ENCODE measurements at places on chromosomes 5 and 9.

DNA sequence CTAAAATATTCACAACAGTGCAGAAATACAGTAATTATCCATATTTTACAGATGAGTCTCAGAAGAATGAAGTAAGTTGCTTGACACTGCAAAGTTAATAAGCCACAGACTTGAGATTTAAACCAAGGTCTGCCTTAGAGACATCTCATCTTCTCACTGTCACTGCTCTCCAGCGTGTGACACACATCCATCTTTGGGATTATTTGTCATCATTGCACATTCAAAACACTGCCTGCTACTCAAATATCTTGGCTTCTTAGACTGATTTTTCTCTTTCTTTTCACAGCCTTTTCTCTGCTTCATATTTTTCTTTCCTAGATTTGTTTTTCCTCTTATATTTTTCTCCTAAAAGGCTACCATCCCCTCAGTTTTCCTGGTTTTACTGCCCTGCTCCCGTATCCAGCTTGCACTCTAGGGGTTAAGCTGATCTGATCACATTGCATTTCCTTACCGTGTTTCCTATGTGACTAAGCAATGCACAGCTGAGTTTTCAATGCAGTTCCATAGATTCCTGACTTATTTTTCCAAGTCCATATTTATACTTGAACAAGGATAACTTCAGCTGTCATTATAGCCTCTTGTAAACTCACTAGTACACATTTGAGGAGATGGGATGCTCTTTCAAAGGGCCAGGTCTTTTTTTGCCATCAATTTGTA, 353.0 kb downstream of the PLK2 start:
- DNase-seq = no peak

DNA sequence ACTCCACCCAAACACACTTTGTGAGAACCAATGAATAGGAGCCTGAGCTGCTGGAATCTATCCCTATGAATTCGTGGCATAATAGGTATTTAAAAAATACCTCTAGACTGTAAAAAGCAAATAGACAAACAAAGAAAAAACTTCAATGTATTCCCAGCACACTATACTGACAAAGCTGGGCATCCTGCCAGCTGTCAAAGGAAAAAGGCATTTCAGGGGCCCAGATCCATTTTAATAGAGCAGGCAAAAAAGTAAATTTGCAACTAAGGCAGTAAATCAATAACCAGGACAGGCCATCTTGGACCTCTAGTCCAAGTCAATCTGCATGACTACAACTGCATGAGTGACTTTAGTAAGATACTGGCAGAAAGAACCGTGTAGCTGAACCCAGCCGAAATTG, 25.6 kb upstream of the LARP1 start:
- no peak for DNase-seq

DNA sequence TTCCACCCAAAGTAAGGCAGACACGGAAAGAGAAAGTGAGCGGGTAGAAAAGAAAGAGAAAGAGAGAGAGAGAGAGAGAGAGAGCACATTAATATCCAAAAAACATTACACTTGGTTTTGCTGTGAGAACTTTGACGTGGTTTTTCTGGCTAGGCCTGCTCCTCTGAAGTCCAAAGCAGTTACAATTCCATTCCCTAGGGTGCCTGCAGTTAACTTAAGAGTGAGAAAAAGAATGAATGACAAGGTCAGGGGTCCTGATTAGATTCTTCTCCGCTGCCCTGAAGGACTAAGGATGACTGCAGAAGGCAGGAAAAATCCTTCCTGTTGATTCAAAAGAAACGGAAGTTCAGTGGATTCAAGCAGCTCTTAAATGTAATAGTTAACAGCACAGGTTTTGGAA, 589.8 kb downstream of the PRELID2 start:
- no peak for DNase-seq

GRCh38 chr5:72182686-72183085, 75.4 kb downstream of the MAP1B start:
- DNase-seq = no peak

GRCh38 chr5:36357391-36357975, 55.8 kb upstream of the RANBP3L start:
- peak; percentile 91 for DNase-seq

DNA sequence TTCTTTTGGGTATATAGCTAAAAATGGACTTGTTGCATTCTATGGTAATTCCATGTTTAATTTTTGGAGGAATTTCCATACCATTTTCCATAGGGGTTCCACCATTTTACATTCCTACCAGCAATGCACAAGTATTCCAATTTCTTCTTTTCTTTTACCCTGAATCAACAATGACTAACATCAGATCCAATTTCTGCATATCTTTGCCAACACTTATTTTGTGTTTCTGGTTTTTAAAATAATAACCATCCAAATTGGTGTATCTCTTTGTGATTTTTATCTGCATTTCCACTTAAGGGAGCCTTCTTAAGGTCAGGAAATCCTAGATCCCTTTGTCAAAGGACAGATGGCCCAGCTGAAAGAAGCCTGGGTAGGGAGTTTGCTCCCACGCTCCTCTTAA, 29.5 kb upstream of the SMU1 start:
- DNase-seq = peak; percentile 49

- peak; percentile 88 for DNase-seq
Observed at GRCh38 chr5:124342027-124342471, 404.4 kb downstream of the ZNF608 start.

DNA sequence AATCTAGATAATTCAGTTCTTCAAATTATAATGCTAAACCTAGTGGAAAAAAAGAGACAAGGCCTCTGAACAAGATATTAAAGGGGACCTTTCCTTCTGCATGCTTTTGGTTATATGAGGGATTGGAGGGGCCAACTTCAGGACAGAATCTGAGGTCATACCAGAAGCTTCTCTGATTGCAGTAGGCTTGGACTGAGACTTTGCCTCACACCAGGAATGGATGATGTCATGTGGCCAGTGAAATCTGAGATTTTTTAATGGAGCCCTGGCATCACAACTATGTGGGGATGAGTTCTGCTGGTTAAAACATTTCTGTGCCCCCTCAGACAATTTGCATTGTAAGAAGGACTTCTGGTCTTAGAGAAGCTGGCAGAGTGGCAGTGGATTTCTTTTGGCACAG, 88.6 kb downstream of the ANGPTL2 start:
- peak; percentile 40 for DNase-seq

GRCh38 chr9:125467116-125467740, 205.6 kb downstream of the GAPVD1 start:
- no peak for DNase-seq

- peak; percentile 54 for DNase-seq
Observed at GRCh38 chr9:131366761-131367401, 27.0 kb upstream of the PRRC2B start.

DNA sequence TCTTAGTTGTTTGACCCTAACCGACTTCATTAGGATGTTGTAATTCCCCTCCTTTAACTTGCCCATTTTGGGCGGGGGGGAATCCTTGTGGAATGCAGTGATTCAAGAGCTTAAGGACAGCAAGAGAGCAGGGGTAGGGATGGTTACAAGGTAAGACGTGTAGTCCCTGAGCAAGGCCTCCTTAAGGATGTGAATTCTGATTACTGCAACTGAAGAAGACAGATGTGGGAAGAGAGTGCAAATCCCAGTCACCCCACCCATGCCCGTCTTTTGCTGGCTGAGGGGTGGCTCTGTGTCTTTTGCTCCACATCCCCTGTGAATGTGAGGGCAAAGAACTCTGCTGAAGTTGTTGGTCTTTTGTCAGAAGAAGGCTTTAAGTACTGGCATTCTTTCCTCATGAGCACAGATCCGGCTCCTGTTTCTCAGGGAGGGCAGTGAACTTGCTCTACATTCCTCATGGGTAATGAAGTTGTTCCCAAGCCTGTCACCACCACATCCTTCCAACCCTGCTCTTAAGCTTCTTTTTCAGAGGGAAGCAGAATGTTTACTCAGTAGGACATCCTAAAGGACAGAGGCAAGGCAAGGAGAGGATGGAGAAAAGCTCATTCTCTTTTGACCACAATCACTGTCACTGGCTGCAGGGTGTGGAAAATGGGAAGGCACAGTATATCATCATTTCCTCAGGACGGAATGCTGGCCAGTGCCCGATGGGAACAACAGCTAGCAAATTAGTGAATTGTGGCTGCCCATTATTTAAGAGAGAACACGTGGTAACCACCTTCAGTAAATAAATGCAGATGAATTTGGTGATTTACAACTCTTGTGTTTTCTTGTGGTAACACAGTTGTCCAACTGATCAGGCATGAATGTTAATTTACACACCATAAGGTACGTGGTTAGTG, 61.5 kb downstream of the RAI14 start:
- DNase-seq = peak; percentile 98

DNA sequence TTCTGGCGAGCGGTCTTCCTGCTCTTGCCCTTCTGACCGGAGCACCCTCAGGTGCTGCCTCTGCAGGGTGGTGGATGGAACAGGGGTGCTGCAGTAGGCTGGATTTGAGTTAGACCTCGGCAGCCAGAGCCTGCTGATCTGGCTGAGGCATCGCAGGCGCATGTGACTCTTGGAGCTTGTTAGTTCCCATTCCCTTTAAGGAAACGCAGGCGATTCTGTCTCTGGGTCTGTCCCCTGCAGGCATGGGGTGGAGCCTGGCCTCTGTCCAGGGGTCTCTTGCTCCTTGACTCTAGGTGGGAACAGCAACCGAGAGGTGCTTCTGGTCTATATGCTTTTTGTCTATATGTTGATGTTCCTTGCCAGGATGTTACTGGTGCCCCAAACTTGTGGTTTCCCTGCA, 3.1 kb downstream of the WNK2 start:
- no peak for DNase-seq

DNA sequence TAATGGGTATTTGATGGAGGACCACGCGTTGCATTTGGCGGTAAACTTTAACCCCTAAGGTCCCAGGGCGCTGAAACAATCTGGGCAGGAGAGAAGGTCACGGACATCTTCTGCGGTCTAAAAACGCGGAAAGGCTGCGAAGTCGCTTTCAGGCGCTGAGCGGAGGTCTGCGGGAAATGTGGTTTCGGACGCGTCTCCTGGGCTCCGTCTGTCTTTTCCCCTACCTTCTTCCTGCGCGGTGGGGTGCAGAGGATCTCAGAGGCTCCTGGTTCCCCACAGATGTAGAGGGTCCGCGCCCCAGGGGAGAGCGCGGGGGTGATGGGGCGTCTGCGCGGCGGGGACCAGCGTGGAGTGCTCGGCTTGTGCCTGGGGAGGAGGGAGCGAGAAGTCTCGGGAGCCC, 58.4 kb downstream of the ZNF510 start:
- no peak for DNase-seq

GRCh38 chr5:125194883-125195282, 448.4 kb upstream of the ZNF608 start:
- DNase-seq = no peak

DNA sequence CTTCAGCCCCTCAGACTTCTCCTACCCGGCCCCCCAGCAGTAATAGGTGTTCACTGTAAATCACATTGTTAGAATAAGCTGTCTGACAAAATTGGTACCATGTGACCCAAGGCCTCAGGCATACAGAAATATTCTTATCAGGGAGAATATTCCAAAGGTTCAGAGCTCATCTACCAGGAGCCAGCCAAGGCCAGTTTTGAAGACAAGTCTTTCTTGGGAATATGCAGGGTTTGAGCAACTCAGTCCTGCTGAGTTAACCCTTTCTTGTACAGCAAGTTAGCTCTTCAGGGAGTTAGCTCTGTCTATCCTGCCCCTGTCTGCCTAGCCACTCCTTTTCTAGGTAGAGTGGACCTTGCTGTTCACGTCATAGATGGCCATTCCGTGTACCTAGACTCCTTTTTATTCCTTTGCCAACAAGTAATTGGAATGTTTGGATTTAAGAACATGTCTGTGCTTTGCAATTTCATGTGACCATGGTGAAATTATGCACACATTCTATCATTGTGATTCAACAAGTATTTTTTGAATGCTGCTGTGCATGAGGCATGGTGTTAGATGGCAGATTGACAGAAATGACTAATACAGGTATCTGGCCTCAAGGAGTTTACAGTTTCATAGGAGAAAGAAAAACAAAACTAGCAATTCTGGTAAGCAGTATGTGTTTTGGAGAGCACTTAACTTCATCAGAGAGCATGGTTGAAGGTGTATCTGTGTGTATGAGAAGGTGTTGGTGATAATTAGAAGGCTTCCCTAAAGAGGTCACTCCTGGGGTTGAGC, 22.6 kb downstream of the TGFBR1 start:
- DNase-seq = peak; percentile 60

DNA sequence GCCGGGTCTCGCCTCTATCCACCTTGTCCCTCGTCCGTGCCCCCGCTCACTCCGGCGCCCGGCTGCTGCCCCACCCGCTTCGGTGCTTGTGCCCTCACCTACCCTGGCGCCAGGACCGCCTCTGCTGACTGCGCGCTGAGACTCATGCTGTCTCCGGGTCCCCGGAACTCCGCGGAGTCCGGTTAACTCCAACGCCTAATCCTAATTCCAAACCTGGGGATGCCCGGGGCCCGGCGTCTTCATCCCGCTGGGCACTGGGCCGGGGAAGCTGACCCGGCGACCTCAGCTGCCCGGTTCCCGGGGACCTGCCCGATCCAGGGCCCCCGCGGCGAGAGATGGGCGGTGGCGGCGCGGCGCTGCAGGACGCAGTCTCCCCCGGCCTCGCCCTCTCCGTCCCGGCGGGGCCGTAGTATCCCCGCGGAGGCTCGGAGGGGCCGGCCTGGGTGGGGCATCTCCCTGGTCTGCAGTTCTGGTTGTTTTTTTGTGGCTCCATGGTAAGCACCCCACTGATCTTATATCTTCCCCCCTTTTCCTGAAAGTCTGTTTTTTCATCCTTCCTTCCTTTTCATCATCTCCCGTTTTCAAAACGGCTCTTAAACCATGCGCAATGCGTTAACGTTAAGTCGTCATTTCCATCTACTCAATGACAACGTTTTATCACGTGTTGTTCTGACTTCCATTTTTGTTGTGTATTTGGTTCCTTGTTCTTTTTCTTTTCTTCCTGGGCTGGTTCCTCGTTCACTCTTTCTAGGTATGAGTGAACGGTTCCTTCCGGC, 41.1 kb upstream of the PLEKHG4B start:
- DNase-seq = no peak

- no peak for DNase-seq
Observed at GRCh38 chr5:172525996-172526360, 71.7 kb upstream of the SH3PXD2B start.

GRCh38 chr5:137191179-137191578, 307.9 kb downstream of the SPOCK1 start:
- peak; percentile 15 for DNase-seq

- DNase-seq = peak; percentile 85
Observed at GRCh38 chr5:150801117-150801927, 22.8 kb downstream of the SMIM3 start.

GRCh38 chr5:132770476-132771159, 6.4 kb downstream of the SEPTIN8 start:
- DNase-seq = no peak

DNA sequence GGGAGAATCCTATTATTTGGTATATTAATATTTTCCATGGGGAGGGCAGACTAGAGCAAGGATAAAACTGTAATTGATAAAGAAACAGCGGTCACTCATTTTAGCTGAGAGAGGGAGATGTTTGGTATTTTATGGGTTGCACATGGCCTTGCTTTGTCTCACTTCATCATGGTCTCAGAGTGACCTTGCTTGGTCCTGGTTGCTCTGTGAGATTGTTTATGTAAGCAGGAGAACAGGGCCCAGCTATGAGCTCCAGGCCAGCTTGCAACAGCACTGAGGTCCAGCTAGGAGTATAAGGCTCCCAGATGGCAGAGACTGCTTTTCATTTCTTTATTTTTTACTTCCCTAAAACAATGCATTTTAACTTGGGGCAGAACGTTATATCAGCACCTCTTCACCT, 50.7 kb downstream of the ZNF622 start:
- no peak for DNase-seq

GRCh38 chr5:108760512-108760911, 12.8 kb downstream of the FER start:
- DNase-seq = no peak

- DNase-seq = peak; percentile 25
Observed at GRCh38 chr5:105101577-105101976, 1539.0 kb upstream of the NUDT12 start.

- peak; percentile 71 for DNase-seq
Observed at GRCh38 chr9:134585746-134586706, 55.6 kb upstream of the COL5A1 start.

- no peak for DNase-seq
Observed at GRCh38 chr9:28034242-28034641, 461.0 kb upstream of the C9orf72 start.

All from astrocyte of the spinal cord (primary cell).